ENCODE measurements at places on chromosomes 16 and 17. TPM values are rescaled to one million over a fixed set of nuclear protein-coding genes. Genes with fewer than 3 reads are reported as not detected.
A peak's percentile ranks its signal among the peaks of the same experiment; 100 is the strongest.

The RAB37 gene
- 1.9 TPM for total RNA-seq

GRCh38 chr16:2856686-2857450, 1.1 kb downstream of the PRSS22 start:
- no peak for DNase-seq
- H3K27ac ChIP-seq: no peak overlapping the region
- no peaks in the 10 kb centered on the region for H3K36me3 ChIP-seq
- no peak overlapping the region for H3K4me3 ChIP-seq

GRCh38 chr16:49924078-49924477, 68.2 kb upstream of the ZNF423 start:
- H3K36me3 ChIP-seq: no peaks in the 10 kb centered on the region
- H3K4me3 ChIP-seq: no peak overlapping the region
- no peak for DNase-seq
- H3K27ac ChIP-seq: no peak overlapping the region

DNA sequence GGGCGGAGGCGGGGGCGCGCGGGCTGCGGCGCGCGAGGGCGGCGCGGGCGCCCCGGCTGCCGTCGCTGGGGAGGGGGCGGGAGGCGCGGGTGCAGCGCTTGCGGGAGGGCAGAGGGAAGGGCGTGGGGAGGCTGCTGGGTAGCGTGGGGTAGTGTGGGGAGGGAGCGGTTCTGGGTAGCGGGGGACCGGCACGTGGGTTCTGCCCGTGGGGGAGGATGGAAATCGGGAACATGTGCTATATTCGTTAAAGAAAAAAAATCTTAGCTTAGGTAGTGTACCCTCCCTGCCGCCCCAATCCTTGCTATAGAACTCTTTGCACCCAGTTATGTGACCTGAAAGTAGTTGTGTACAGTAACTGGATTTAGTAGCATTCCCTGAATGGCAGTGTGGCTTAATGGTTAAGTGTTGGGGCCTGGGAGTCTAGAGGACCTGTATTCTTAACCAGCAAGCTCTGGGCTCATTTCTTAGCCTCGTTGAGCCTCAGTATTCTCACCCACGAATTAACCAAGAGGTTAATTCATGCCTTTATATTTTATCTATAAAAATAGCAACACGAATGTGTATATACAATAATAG, 646 bp downstream of the RABEP1 start:
- H3K27ac ChIP-seq: peak overlapping the region; percentile 96
- DNase-seq: peak; percentile 22

- H3K27ac ChIP-seq: peak overlapping the region; percentile 72
- peaks cover 28% of the 10 kb centered on the region for H3K4me1 ChIP-seq
- no peaks in the 10 kb centered on the region for H3K27me3 ChIP-seq
- H3K36me3 ChIP-seq: peaks cover 2% of the 10 kb centered on the region
These were observed 40.2 kb downstream of the C16orf87 start for GRCh38 chr16:46790599-46791270.

GRCh38 chr17:29671661-29672060, 48.9 kb upstream of the CORO6 start:
- peaks cover 52% of the 10 kb centered on the region for H3K4me1 ChIP-seq
- no peak overlapping the region for H3K4me3 ChIP-seq
- DNase-seq: no peak
- H3K36me3 ChIP-seq: peaks cover 73% of the 10 kb centered on the region
- H3K27me3 ChIP-seq: no peaks in the 10 kb centered on the region

The PYY gene
- total RNA-seq: not detected

The MYCBPAP gene
- 0.82 TPM for total RNA-seq

The DYNLL2 gene
- 93.5 TPM for total RNA-seq

DNA sequence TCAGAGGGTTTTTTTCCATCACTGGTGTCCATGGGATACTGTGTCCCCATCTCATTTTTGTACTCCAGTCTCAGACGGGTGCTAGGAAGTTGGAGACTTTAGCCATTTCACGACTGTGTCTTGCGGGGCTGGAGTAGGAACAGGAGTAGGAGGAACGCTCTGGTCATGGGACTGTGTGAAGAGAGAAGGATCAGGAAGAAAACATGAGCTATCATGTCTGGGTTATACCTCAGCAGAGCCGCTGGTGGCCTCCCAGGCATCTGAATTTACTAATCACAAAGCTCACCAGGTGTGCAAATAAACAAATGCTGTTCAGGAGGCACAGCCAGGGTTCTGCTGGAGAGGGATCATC, 225.4 kb downstream of the SEC14L1 start:
- no peaks in the 10 kb centered on the region for H3K27me3 ChIP-seq
- no peaks in the 10 kb centered on the region for H3K36me3 ChIP-seq
- peaks cover 76% of the 10 kb centered on the region for H3K4me1 ChIP-seq
- H3K4me3 ChIP-seq: no peak overlapping the region
- H3K27ac ChIP-seq: peak overlapping the region; percentile 73
- no peak for DNase-seq

- H3K36me3 ChIP-seq: no peaks in the 10 kb centered on the region
- H3K27ac ChIP-seq: no peak overlapping the region
- H3K4me3 ChIP-seq: no peak overlapping the region
- no peaks in the 10 kb centered on the region for H3K4me1 ChIP-seq
These were observed 122.2 kb downstream of the SLC39A11 start for GRCh38 chr17:72970246-72970645.

The FZD2 gene
- total RNA-seq: 4.0 TPM

DNA sequence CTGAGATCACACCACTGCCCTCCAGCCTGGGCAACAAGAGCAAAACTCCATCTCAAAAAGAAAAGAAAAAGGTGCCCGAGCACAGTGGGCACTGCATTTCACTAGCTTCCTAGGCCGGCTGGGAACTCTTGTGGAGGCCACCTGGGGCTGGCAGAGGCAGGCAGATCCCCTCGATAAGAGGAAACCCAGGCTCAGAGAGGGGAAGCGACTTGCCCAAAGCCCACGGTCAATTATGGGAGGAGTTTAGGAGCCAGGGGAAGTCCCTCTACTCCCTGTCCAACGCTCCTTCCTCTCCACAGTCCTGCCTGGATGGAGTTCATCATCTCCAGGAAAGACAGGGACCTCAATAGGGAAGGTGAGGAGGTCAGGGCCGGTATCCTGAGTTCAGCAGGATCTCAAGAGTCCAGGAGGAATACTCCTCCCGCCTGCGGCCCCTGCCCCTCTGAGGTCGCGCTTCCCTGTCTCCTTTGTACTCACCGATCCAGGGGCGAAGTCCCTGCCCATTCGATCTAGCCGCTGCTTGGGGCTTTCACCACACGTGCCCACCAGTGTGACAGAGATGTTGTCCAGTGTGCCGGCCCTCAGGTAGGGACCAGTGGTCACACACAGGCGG, 841 bp downstream of the ALOXE3 start:
- H3K27ac ChIP-seq: no peak overlapping the region
- peaks cover 44% of the 10 kb centered on the region for H3K4me1 ChIP-seq
- no peak for DNase-seq
- H3K4me3 ChIP-seq: peak overlapping the region; percentile 84

The CDRT15L2 gene
- total RNA-seq: not detected

DNA sequence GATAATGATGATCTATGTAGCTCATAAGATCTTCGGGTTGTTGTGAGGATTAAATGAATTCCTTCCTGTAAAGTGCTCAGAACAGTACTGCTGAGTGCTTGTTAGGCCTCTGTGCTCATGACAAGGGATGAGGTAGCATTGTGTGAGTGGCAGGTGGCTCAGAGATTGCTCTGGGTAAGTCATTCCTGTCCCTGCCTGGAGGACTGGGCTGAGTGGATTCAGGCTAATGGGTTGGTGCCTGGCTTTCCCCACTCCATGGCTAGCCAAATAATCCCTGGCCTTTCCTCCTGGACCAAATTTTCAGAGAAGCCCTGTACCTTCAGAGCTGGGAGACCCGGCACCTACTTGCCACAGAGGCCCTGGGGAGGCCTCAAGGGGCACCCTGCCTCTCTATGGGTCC, 1.3 kb upstream of the CCDC92B start:
- H3K27me3 ChIP-seq: peaks cover 100% of the 10 kb centered on the region
- DNase-seq: no peak
- H3K4me1 ChIP-seq: peaks cover 17% of the 10 kb centered on the region
- H3K4me3 ChIP-seq: no peak overlapping the region

The FBXO39 gene
- total RNA-seq: not detected

DNA sequence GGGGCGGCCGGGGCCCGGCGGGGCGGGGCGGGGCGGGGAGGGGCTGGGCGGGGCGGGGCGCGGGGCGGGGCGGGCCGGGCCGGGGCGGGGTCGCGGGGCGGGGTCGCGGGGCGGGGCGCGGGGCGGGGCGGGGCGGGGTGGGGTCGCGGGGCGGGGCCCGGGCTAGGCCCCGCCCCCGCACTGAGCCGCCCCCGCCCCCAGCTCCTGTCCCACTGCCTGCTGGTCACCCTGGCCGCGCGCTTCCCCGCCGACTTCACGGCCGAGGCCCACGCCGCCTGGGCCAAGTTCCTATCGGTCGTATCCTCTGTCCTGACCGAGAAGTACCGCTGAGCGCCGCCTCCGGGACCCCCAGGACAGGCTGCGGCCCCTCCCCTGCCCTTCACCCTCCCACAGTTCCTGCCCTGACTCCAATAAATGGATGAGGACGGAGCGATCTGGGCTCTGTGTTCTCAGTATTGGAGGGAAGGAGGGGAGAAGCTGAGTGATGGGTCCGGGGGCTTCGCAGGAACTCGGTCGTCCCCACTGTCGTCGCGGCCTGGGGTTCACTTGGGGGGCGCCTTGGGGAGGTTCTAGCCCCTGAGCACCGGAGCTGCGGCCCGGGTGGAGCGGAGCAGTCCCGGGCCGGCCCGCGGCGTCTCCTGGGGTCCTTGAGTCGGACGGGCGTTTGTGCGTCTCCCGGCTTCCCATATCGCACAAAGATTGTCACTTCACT, 795 bp upstream of the HBM start:
- H3K36me3 ChIP-seq: no peaks in the 10 kb centered on the region
- DNase-seq: no peak
- peaks cover 23% of the 10 kb centered on the region for H3K4me1 ChIP-seq
- H3K27ac ChIP-seq: no peak overlapping the region
- peaks cover 73% of the 10 kb centered on the region for H3K27me3 ChIP-seq

GRCh38 chr16:85418978-85419491, 194.1 kb upstream of the GSE1 start:
- peak; percentile 7 for DNase-seq
- H3K4me1 ChIP-seq: peaks cover 19% of the 10 kb centered on the region
- no peak overlapping the region for H3K4me3 ChIP-seq
- peaks cover 10% of the 10 kb centered on the region for H3K27me3 ChIP-seq
- H3K27ac ChIP-seq: no peak overlapping the region

DNA sequence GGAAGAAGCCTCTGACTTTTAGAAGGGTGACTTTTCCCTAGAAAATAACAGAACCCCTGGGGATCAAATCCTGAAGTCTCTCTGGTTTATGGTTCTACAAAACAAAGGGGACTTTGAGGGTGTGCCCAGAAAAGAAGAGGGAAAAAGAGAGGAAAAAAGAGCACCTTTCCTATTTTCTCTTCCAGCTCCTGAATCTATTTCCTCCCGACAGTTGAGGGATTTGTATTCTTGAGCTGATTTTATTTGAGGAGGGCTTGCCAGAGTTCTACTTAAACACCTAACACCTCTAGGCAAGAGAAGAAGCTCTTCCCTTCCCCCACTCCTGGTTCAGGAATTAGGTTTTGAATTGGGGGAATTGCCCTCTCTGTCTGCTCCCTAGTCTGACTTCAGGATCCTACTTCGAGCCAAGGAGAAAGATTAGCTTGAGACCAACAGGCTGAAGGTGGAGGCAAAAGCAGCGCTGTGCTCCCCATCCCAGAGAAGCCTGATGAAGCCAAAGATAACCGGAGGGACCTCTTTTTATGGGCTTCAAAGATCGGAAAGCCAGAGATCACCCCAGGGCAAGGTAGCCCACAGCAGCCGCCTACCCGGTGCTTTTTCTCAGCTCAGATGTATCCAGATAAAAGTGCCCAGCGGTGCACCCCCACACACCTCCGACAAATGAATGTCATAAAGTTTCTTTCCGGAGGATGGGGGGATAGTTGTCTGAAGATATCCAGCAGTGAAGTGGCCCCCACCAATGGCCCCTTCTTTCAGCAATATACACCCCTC, 796 bp downstream of the HOXB3 start:
- H3K27ac ChIP-seq: no peak overlapping the region
- H3K36me3 ChIP-seq: no peaks in the 10 kb centered on the region
- no peak for DNase-seq
- no peak overlapping the region for H3K4me3 ChIP-seq
- peaks cover 100% of the 10 kb centered on the region for H3K27me3 ChIP-seq

The CES5A gene
- total RNA-seq: not detected

- peaks cover 76% of the 10 kb centered on the region for H3K27me3 ChIP-seq
- H3K4me3 ChIP-seq: no peak overlapping the region
- DNase-seq: peak; percentile 16
- H3K36me3 ChIP-seq: no peaks in the 10 kb centered on the region
- H3K27ac ChIP-seq: no peak overlapping the region
- no peaks in the 10 kb centered on the region for H3K4me1 ChIP-seq
These were observed 432.7 kb upstream of the ASIC2 start for GRCh38 chr17:33725675-33726271.

The FOXN1 gene
- total RNA-seq: not detected

GRCh38 chr17:75637143-75637538, 3.9 kb downstream of the SMIM5 start:
- peaks cover 96% of the 10 kb centered on the region for H3K4me1 ChIP-seq
- peak overlapping the region; percentile 64 for H3K4me3 ChIP-seq
- DNase-seq: peak; percentile 76
- peak overlapping the region; percentile 92 for H3K27ac ChIP-seq
- no peaks in the 10 kb centered on the region for H3K27me3 ChIP-seq
- peaks cover 6% of the 10 kb centered on the region for H3K36me3 ChIP-seq

DNA sequence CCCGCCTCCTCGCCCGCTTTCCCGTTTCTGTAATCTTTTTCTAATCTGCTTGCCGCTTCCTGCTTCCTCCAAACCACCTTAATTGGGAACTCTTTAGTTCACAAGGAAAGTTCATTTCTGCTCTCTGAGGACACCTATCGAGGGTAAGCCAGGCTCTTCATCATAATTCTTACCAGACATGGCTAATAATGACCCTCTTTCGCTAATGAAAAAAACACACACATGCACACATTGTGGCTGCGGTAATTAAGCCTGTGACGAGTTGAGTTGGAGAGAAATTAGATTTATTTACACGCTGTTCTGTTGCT, 100.6 kb downstream of the ZNF423 start:
- H3K27ac ChIP-seq: peak overlapping the region; percentile 87
- no peaks in the 10 kb centered on the region for H3K36me3 ChIP-seq
- H3K27me3 ChIP-seq: peaks cover 64% of the 10 kb centered on the region
- DNase-seq: no peak

GRCh38 chr17:76500747-76501017, 541 bp downstream of the RHBDF2 start:
- no peaks in the 10 kb centered on the region for H3K36me3 ChIP-seq
- no peak for DNase-seq
- peak overlapping the region; percentile 97 for H3K27ac ChIP-seq
- H3K27me3 ChIP-seq: no peaks in the 10 kb centered on the region
- H3K4me3 ChIP-seq: peak overlapping the region; percentile 76

The TK2 gene
- total RNA-seq: 18.6 TPM

The RTN4RL1 gene
- total RNA-seq: 4.0 TPM
